ENCODE measurements at places on chromosomes 5 and 9.

DNA sequence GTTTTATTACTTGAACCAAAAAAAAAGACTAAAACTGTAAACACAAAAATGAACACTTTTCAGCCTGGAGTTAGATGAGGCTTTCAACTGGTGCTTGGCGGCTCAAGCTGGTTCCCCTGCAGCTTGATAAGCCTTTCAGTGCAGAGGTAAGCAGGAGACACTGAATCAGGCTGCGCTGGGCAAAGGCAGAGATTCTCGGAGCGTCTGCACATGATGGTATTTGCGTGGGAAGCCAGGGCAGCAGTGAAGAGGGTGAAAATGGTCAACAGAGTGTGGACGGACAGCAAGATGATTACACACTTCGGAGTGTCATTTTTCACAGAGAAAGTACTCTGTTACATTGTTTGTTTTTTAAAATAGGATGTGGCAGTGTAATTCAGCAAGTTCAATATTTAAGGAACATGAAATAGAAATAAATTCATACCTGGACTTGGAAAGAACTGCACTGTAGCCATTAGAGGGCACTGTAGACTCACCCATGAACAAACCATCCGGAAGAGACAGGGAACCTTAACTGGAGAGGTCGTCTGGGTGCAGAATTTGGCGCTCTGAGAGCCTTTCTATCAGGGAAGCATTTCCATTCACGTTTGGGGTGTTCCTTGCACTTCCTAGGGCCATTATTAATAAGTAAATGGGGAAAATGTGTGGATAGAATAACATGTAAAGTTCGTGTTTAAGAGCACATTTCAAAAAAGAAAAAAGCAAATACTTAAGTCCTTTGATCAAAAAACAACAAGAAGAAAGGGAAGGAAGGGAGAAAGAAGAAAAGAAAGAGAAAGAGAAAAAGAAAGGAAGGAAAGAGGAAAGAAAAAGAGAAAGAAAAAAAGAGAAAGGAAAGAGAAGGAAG lies 69.8 kb downstream of the ICE1 start:
- peak; percentile 56 for DNase-seq

DNA sequence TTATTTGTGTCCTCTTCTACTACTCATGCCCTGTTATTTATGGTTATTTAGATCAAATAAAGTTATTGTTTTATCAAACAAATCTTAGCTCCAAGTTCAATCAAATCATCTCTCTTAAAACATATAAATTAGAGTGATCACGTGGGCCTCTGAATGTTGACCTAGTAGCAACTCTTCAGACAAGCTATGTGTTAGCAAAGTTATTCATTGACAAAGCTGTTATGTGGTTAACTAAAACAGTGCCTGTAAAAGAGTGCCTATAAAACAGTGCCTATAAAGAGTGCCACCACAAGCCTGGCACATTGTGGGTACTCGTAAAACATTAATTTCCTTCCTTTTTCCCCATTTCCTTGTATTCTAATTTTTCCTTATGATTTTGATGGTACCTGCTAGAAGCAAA lies 421.9 kb downstream of the HCN1 start:
- no peak for DNase-seq

GRCh38 chr9:81420024-81420423 lies 269.3 kb downstream of the TLE1 start:
- no peak for DNase-seq

GRCh38 chr5:71533142-71533541 lies 54.0 kb upstream of the MCCC2 start:
- DNase-seq, result no peak

GRCh38 chr5:172571413-172571812 lies 69.7 kb upstream of the NEURL1B start:
- no peak for DNase-seq

GRCh38 chr9:99416007-99416406 lies 193.9 kb downstream of the SEC61B start:
- peak; percentile 18 for DNase-seq

- no peak for DNase-seq
These were observed 27.6 kb upstream of the FSTL4 start for GRCh38 chr5:133639850-133640528.

DNA sequence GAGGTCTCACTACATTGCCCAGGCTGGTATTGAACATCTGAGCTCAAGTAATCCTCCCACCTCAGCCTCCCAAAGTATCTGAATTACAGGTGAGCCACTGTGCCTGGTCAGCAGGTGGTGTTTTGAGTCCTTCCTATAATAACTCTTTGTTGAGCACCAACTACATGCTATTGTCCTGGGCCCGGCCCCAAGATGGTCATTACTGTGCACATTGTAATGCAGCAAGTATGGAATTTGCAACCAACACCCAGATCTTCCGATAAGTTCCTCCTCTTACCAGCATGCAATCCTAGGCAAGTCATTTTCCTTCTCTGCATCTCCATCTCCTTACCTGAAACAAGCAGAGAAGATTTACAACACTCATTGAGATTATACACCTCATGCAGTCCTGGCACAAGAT lies 510.3 kb upstream of the KLF4 start:
- no peak for DNase-seq

- no peak for DNase-seq
These were observed 8.5 kb upstream of the FEM1C start for GRCh38 chr5:115553082-115553481.

GRCh38 chr5:74539986-74540385 lies 100.5 kb downstream of the ENC1 start:
- DNase-seq, result no peak

DNA sequence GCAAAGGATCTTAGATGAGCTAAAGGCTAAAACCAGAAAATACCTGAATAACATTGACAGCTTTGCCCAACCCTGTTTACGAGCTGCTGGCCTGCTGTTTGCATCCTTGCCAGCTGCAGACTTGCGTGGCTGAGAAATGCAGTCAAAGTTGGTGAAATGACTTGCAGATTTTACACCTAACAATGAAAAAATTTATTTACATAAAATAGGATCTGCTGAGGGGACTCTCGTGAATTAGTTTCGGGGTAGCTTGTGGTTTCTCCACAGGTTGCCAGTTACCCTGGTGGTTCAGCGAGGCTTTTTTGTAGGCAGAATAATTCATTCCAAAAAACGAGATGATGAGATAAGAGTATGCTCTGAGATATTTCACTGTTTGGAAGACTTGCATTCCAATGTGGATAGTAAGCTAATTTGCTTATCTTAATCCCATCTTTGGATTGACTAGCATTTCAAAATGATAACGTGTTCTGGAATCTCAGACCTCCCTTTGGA lies 65.7 kb upstream of the FANCC start:
- no peak for DNase-seq

GRCh38 chr5:96338624-96339415 lies 94.2 kb downstream of the PCSK1 start:
- DNase-seq, result no peak

DNA sequence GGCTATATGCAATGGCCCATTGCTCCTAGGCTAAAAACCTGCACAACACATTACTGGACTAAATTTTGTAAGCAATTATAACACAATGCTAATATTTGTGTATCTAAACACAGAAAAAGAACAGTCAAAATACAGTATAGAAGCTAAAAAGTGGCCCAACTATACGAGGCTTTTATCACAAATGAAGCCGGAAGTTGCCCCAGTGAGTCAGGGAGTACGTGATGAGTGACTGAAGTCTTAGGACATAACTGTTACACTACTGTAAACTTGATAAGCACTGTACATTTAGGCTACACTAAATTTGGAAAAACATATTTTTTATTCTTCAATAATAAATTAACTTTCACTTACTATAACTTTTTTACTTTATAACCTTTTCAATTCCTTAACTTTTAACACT lies 105.2 kb upstream of the PRR16 start:
- no peak for DNase-seq

- no peak for DNase-seq
These were observed 60.2 kb upstream of the UNC5A start for GRCh38 chr5:176750144-176750543.

DNA sequence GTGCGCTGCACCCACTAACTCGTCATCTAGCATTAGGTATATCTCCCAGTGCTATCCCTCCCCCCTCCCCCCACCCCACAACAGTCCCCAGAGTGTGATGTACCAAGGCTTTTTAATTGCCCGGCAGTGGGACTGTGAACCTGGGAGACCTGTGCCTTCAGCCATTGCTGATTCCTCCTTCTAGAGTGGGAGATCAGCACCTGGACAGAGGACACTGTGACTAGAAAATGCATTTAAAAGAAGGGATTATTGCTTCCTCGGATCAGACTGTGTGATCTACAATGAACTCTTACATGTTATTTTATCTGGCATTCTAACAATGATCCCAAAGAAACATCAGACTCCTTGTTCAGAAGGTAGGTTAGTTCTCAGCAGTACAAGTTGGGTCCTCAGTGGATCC lies 25.9 kb downstream of the CTSL start:
- DNase-seq, result no peak

DNA sequence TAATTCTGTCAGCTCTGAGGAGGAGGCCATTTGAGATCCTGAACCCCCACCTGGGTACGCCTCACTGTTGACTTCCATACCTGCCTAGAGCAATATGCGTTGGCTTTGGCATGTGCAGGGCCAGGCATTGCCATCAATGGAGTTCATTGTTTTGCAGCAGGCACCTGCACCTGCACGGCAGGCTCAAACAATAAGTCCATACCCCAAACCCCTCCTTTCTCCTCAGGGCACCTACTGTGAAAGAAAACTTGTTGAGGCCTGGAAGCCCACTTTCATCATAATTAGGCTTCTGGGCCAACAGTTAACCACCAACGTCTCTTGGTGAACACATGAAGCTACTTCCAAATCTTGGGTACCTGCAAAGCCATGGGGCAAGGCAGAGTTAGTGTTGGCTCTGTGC lies 238.7 kb downstream of the NFIB start:
- no peak for DNase-seq

DNA sequence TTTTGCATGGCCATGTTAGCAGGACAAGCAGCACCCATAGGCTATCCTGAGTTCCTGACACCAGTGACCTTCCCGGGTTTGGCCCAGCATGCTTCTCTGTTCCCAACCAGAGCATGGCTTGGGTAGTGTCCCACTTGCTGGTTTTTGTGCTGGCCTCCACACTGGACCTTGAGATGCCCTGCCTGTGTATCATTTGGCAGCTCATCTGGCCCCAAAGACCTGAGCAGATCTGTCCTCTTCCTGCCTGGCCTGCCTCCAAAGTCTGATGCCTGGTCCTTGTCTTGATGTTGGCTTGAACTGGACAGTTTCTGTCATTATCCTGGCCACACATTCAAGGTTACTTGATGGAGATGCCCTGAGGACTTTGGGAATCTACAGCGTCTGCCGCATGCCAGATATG lies 590.7 kb upstream of the KLF4 start:
- no peak for DNase-seq

DNA sequence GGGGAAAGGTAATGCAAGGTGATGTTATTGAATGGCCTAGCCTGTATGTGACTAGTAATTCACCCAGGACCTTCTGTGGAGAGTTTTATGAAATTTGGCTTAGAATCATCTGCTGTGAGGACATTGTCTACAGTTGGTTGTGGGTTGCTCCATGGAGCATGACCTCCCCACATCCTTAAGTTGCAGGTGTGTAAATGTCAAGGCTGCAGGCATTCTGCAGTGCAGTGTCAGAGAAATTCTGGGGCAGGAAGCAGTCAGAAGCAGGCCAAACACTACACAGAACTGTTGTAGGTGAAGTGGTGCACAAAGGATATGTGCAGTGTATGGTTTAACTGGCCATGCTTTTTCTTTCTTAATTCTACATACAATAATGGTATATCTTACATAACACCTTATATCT lies 588.3 kb downstream of the EBF1 start:
- no peak for DNase-seq

DNA sequence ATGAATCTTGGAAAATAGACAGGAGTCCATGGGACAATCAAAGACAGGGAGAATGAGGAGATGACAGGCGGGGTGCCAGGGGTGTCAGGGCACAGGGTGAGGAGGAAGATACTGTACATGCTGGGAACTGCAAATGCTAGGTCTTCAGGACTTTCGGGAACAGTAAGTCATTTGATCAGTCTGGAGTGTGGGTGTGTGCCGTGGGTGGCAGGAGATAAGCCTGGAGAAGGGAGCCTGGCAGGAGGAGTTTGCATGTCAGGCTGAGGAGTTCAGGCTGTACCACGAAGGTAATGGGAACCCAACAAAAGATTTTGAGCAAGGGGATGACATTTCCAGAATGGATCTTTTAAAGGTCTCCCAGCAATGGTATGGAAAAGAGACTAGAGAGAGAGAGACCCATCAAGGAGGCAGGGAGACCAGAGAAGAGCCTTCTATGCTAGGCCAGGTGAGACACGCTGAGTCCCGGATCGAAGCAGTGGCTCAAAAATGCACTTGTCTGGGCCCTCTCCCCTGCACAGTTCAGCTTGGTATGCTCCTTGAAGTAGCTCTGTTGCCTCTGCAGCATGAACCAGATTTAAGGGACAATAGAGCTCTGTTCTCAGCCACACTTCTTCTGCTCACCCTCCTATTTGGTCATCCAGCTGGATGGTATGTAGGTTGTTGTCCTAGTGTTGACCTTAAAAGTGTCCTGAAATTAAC lies 77.0 kb upstream of the FER start:
- no peak for DNase-seq

GRCh38 chr5:52007230-52007858 lies 624.1 kb downstream of the ISL1 start:
- peak; percentile 8 for DNase-seq

DNA sequence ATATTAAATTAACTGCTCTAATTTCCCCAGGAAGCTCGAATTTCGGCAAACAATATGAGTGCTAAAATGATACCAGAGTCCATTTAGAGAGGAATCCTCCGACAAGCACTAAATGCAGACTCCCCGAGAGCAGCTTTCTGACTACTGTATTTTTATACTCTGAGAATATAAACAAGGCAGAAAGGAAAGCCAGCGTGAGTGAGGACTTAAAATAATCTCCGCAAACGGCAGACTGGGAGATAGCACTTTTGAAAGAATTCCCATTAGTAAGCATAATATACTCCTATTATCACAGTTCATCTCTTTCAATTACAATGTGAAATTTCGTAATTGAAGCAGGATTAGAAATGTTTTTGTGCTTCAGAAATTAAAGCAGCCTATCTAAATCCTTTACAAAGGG lies 269.4 kb upstream of the PANK3 start:
- DNase-seq, result no peak

DNA sequence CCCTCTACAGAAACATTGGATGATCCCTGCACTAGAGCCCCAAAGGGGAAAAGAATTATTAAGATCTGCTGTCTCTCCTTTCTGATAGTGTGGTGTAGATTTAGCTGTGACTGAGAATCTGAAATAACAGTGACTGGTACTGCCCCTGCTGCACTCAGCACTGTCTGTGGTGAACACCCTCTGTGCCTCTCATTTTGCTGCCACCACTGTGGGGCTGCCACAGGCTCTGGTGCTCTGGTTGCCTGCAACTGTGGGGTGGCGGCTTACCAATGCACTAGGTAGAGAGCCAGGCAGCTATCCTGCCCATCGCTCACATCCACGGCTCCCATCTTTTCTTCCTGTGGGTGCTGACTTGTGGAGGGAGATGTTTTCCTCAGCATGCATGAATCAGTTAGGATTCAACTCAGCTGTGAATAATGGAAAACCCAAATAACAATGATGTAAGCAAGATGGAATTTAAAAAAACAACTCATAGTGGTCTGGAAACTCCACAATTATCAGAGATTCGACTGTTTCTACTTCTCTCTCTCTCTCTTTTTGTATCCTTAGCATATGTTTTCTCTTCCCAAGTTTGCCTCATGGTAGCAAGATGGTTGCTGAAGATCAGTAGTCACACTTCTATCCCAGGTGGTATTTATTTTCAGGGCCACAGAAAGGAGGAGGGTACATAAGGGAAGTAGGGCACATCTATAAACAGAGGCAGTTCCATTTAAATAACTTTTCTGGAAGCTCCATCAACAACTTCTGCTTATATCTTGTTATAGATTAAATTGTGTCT lies 99.8 kb upstream of the DAP start:
- no peak for DNase-seq
